ENCODE measurements at places on chromosomes 11 and 22.

DNA sequence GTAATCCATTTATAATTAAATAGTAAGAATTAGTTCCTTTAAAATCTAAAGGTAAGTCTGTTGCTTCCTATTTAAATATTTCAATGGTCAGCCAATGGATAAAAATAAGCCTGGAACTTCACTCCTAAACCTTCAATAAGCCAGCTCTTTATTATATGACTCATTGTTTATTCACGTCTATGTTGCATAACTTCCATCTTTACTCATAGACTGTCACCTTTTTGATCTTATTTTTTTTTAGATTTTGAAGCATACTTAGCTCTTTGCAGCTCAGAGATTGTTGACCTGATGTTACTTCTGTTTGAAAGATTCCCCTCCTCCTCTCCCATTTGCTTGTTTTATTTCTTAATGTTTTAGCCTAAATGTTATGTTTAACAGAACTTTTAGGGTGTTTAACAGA is 1571.2 kb upstream of the RAG2 start:
- no peak for DNase-seq

GRCh38 chr22:50473855-50474671 is 772 bp downstream of the SBF1 start:
- no peak for DNase-seq

DNA sequence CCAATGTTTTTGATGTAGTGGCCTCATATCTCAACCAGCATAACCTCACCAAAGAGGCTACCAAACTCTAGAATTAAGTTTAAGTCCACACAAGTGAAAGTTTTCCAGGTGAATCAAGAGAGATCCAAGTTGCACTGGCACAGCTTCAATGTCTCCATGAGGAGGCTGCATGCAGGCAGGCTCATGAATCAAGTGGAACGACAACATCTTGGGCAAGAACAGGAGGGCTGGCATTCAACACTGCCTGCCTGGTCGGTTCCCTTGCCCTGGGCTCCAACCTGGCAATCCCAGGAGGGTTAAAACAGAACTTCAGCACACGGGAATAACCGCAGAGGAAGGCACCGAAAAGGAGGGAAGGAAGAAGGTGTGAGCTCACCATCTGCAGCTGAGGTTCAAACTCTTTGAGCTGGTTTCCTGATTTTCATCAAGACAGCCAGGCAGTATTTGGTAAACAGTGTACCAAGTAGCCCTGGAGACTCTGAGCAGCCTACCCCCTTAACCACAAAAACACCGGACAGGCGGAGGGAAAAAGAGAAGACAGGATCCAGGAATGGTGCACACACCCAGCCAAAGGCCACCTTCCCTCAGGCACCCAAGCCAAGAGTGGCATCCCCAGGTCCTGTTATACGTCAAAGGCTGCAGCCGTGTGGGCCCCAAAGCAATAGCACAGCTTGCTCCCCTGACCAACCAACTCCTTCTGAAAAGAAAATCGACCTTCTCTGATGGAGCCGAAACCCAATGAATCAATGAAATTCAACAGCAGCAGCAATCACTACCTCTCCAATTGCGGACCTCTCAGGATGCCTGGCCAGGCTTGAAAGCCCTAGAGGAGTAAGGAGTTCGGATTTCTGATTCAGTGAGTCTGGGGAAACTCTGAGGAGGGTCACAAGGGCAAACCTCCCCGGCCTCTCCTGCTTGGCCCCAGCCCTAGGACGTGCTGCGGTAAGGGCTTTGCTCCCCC is 1.3 kb downstream of the PACSIN2 start:
- no peak for DNase-seq

GRCh38 chr11:104122836-104123235 is 41.1 kb downstream of the PDGFD start:
- DNase-seq: no peak

DNA sequence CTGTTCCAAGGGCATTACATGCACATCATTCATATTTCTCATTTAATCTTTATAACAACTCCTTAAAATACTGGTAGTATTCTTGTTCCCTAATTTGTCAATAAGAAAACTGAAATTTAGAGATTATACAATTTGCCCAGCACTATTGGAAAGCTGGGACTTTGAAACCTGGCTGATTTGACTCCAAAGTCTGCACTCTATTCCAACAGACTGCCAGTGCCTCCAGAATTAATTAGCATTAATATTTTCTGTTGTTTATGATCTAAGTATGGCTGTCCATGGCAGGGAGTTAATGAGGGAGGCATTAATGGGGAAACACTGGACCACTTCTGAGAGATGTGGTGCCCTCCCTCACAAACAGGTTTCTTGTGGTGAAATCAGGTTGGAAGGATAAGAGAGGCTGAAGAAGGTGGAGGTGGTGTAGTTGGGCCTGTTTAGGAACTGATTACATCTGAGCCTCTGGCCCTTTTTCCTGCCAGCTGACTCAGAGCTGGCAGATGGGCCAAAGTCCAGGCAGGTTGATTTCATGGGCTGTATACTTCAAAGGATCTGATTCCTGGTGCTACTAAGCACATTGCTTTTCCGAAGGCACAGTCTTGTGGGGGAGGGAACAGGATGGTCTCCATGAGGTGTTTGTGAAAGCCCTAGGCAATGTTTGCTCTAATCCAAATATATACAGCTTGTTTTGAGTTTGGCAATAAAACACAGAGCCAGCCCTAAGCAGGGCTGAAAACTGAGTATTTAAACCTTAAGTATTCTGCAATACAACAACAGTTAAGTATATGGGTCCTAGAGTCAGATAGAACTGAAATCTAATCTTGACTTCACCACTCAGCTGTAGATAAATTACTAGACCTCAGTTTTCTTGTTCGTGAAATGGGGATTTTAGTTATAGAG is 21.0 kb upstream of the RAB30 start:
- no peak for DNase-seq

GRCh38 chr11:114073828-114074381 is 14.4 kb downstream of the ZBTB16 start:
- no peak for DNase-seq

GRCh38 chr11:59255281-59255680 is 42.6 kb upstream of the MPEG1 start:
- no peak for DNase-seq

DNA sequence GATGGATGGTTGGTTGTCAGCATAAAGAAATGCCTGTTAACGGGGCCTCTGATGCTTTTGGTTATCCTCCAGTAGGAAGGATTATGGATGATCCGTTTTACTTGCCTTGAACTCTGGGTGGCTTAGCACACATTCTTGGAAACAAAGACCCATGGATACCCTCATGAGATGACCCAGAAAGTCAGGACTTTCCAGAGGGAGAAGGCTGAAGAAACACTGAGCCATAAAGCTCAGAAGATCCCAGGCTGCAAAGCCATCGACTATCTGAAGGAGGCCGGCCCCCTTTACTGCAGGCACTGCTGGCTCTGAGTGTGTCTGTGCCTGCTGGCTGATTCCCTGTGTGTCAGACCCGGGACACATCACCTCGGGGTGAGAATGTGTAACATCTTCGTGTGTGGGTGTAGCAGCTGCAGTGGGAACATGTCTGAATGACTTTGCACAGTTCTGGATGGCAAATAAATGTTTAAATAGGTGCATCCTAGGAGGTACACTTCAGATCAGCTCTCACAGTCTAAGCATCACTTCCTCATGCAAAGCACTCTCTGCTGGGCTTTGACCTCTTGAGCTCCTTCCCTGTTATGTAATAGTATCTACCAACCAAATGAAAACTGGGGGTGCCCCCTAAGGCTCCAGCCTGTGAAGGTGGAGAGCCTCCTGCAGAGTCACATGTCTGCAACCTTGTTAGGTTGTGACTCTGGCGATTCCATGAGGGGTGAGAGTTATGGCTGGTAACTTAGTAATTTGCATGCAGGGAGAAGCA is 1084.9 kb downstream of the TBC1D22A start:
- DNase-seq: no peak

- DNase-seq: no peak
Observed at GRCh38 chr11:126512741-126513715, 157.5 kb downstream of the ST3GAL4 start.

DNA sequence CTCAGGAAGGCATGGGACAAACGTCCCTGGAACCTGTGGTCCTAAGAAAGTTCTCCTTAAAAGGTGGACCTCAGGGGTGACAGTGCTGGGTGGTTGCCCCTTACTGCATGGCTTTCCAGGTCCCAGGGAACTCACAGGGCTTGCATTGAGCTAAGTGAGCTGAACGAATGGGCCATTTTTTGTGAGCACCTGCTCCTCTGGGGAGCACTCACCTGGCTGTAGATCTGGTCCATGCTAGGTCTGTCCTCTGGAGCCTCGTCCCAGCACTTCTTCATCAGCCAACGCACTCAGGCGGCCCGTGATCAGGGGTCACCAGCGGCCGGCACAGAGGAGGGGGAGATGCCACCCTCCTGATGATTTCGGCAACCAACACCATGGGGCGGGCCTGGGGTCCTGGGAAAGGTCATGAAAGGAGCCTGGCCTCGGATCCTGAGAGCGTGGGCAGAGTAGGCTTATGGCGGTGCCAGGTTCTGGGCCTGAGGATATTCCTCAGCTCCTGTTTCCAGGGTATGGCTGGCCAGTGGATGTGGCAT is 36.8 kb upstream of the LRRC32 start:
- DNase-seq: no peak

DNA sequence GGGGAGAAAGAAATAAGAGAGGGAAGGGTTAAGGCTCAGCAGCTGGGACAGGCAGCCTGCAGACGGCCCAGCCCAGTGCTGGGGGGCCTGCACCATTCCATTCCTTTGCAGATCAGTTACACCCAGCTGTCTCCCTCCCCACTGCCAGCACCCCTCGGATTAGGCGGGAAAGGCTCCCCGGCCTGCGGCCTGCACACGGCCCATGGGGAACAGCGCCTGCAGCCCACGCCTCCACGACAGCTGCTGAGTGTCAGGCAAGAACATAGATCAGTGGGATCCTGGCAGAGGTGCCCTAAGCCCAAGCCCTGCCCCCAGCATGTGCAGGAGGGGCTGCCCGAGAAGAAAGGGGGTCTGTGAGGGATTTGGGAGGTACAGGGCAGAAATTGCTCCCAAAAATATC is 65.8 kb upstream of the MYOD1 start:
- DNase-seq: no peak

DNA sequence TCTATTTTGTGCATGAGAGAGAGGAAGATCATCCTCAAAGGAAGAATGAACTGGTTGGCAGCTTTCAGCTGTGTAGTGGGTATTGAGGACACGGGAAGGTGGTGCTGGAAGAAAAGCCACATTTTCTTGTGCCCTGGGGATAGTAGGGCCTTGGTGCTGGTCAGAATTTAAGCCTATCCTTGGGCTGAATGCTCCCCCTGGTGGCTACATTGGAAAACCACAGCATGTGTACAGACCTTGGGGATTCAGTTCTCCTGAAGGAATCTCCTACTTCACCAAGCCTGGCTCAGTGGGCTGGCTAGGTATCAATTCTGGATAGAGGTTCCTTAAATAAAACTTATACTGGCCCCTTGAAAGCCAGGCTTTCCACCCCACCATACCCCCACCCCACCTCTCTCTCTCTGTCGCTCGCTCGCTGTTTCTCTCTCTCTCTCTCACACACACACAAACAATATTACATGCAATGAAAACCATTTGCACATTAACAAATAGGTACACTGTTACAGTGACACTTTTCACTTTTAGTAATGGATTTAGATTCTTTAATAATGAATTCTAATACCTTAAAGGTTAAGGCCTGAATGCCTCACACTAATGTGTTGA is 2.8 kb upstream of the OR51M1 start:
- no peak for DNase-seq

- DNase-seq: no peak
Observed at GRCh38 chr11:80815752-80816453, 1375.1 kb upstream of the TENM4 start.

- DNase-seq: no peak
Observed at GRCh38 chr11:122671400-122671891, 15.9 kb downstream of the UBASH3B start.

DNA sequence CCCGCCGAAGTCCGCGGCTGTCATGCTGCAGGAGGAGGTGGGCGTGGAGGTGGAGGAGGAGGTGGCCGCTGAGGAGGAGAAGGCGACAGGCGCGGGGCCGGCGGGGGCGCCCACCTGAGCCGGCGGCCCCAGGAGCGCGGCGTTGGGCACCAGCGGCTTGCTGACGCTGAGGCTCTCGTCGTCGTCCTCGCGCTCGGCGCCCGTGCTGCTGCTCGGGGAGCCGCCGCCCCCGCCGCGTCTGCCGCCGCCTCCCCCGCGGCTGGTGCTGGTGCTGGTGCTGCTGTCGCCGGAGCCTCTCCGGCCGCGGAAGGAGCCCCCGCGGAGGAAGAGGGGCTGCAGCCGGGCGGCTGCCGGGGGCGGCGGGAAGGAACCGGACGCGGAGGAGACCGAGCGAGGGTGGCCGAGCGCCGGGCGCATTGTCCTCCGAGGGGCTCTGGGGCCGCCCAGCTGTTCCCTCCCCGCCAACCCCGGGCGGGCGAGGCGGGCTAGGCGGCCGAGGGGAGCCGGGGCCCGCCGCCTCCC is 388 bp downstream of the TMEM121B start:
- DNase-seq: no peak

GRCh38 chr22:24361976-24362646 is 65.3 kb upstream of the ADORA2A start:
- DNase-seq: no peak

GRCh38 chr11:19666951-19667350 is 45.7 kb upstream of the NAV2 start:
- DNase-seq: no peak

DNA sequence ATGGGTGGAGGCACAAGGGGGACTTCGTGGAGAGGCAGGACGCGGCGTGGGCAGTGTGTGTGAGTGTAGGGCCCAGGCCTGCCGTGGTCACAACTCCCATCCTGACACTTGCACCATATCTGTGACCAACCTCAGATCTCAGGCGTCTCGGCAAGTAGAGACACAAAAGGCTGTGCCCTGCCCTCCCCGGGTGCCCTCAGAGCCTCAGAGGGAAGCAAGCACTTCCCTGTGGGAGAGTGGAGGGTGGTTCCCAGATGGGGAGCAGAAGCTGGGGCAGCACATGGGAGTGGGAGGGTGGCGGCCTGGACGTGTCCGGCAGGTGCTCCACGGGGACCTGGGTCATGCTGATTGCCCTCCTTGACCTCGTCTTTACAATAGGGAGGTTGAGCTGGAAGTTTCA is 20.4 kb downstream of the B3GAT1 start:
- no peak for DNase-seq

DNA sequence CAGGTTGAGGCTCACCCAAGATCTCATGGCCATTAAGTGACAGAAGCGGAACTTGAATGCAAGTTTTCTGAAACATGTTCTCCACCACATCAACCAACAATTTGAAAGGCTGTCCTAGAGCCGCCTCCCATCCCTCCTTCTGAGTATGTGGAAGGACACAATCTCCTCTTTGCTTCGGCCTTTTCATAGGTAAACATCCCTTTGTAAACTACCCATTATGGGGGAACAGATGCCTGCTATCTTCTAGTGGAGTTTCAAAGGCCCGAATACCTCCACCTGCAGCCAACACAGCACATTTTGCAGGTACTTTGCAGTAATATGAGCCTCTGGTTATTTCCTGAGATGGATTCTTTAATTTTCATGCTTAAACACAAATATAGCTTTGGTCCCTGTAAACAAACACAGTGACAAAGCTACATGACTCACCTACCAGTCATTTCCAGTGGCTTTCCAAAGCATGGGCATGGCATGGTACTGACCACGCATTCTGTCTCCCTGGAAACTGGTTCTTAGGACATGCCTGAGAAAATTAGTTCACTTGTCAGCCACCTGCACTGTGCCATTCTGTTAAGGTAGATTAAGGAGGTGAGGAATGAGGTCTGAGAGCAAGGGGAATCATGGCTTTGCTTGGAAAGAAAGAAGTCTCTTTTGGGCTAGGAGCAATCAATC is 60.2 kb downstream of the EHF start:
- no peak for DNase-seq
